SK-N-SH (cell line): ENCODE measurements at places on chromosomes 4 and X. TPM values are rescaled to one million over a fixed set of nuclear protein-coding genes. Genes with fewer than 3 reads are reported as not detected.
A peak's percentile ranks its signal among the peaks of the same experiment; 100 is the strongest.

Gene ETDA
- not detected in 2 replicates for polyA plus RNA-seq

Gene SPANXD
- polyA plus RNA-seq = 13.1 and 20.0 TPM in 2 replicates

- no peaks in the 10 kb centered on the region for H3K36me3 ChIP-seq
- peaks cover 28% of the 10 kb centered on the region for H3K4me1 ChIP-seq
- H3K4me3 ChIP-seq = no peak overlapping the region
- H3K27ac ChIP-seq = no peak overlapping the region
These were observed 203.1 kb downstream of the BCOR start for GRCh38 chrX:39894683-39895082.

Gene ARFIP1
- 15.7 and 17.4 TPM in 2 replicates for polyA plus RNA-seq

GRCh38 chr4:99506781-99507180, 4.0 kb upstream of the C4orf17 start:
- H3K4me3 ChIP-seq = no peak overlapping the region
- no peaks in the 10 kb centered on the region for H3K36me3 ChIP-seq
- H3K27me3 ChIP-seq = no peaks in the 10 kb centered on the region
- no peak for DNase-seq

DNA sequence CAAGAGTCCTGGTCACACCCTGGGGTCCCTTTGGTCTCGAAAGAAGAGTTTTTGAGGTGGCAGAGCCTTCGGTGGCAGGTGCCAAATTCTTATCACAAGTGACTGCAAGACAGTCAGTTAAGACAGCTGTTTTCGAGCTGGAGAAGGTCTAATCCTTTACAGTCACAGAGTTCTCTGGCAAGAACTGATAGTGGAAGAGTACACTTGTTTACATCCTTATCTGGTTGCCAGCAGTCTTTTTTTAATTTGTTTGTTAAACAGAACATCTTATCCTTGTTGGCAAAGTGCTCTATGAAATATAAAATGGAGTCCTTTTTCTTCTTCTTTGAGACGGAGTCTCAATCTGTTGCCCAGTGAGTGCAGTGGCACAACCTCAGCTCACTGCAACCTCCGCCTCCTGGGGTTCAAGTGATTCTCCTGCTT, 50.4 kb upstream of the ELOVL6 start:
- no peak overlapping the region for H3K27ac ChIP-seq
- H3K4me1 ChIP-seq = no peaks in the 10 kb centered on the region
- no peaks in the 10 kb centered on the region for H3K36me3 ChIP-seq
- H3K4me3 ChIP-seq = no peak overlapping the region

DNA sequence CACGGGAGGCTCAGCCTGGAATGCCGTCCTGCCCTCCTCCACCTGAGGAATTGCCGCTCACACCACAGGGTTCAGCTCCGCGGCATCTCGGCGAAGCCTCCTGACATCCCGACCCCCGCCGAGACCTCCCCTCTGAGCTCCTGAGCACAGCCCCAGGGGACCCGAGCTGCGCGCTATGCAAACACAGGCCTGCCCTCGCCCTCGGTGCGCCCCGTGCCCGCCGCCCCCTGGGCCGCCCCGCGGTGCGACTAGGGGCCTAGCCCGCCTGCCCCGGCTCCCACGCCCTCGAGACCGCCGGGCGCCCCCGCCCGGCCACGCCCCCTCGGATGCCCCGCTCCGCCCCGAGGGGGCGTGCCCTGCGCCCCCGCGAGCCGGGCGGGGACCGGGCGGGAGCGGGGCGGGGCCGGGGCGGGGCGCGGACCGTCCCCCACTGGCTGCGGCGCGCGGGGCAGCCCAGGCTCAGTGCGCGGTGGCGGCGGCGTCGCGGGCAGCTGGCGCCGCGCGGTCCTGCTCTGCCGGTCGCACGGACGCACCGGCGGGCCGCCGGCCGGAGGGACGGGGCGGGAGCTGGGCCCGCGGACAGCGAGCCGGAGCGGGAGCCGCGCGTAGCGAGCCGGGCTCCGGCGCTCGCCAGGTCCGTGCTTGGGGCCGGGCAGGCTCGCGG, at the start of gene FGFR3:
Gene FGFR3 (plus strand): TSS at position 462 of the 664 bp plus-strand sequence. CDS start 642 bp downstream, outside the sequence.
- no peaks in the 10 kb centered on the region for H3K36me3 ChIP-seq
- DNase-seq = peak; percentile 99
- peak within 1 kb of the TSS; percentile 45 for H3K4me3 ChIP-seq
- peaks cover 3% of the 10 kb centered on the region; the same call in 1 of the 2 replicates for H3K4me1 ChIP-seq
- H3K27me3 ChIP-seq = peaks cover 12% of the 10 kb centered on the region
- no peak within 1 kb of the TSS for H3K27ac ChIP-seq

GRCh38 chrX:103549916-103550315, 30.6 kb upstream of the RAB40A start:
- H3K27ac ChIP-seq = no peak overlapping the region
- no peak for DNase-seq
- no peaks in the 10 kb centered on the region for H3K4me1 ChIP-seq

Gene USP26
- not detected in 2 replicates for polyA plus RNA-seq

- H3K27me3 ChIP-seq = no peaks in the 10 kb centered on the region
- no peak overlapping the region for H3K4me3 ChIP-seq
- no peak for DNase-seq
- H3K36me3 ChIP-seq = no peaks in the 10 kb centered on the region
These were observed 11.9 kb upstream of the ADH7 start for GRCh38 chr4:99447079-99447478.

GRCh38 chr4:100314057-100314456, 123.8 kb upstream of the DDIT4L start:
- no peaks in the 10 kb centered on the region for H3K36me3 ChIP-seq
- peaks cover 3% of the 10 kb centered on the region; the same call in 1 of the 2 replicates for H3K4me1 ChIP-seq
- H3K27me3 ChIP-seq = no peaks in the 10 kb centered on the region
- DNase-seq = no peak

GRCh38 chrX:72201836-72202536, 20.4 kb downstream of the PIN4 start:
- no peak overlapping the region for H3K4me3 ChIP-seq
- peaks cover 50% of the 10 kb centered on the region for H3K36me3 ChIP-seq
- H3K4me1 ChIP-seq = no peaks in the 10 kb centered on the region
- H3K27me3 ChIP-seq = no peaks in the 10 kb centered on the region

DNA sequence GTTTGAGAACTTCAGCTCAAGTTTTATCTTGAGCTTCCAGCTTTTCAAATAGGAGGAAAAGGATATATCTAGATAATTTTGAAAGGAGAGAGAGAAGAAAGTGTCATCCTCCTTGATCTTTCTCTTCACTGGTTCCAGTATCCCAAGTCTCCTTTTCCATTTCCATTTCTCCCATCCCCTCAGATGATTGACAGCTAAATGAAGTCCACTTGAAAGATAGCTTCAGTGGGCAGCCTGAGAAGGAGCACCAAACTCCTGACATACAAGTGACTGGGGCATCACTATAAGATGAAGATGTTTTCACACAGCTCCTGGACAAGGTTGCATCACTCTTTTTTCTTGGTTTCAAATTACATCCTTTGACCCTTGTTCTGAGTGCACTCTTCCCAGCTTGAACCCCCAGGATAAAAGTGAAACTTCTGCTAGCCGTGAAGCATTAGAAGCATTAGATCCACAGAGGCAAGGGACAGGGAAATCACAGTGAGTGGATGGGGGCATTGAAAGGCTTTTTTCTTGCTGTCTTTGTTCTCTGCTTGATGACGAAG, 17.5 kb upstream of the MAGEA10 start:
- no peak overlapping the region for H3K27ac ChIP-seq
- H3K4me3 ChIP-seq = no peak overlapping the region
- H3K36me3 ChIP-seq = no peaks in the 10 kb centered on the region
- H3K4me1 ChIP-seq = no peaks in the 10 kb centered on the region
- no peaks in the 10 kb centered on the region for H3K27me3 ChIP-seq
- no peak for DNase-seq
